ENCODE measurements at places on chromosomes 11 and 22. TPM values are rescaled to one million over a fixed set of nuclear protein-coding genes. Genes with fewer than 3 reads are reported as not detected.

- DNase-seq = no peak
Observed at GRCh38 chr11:59891781-59892181, 13.2 kb downstream of the OOSP3 start.

GRCh38 chr11:26806219-26806618, 84.4 kb upstream of the SLC5A12 start:
- no peak for DNase-seq

DNA sequence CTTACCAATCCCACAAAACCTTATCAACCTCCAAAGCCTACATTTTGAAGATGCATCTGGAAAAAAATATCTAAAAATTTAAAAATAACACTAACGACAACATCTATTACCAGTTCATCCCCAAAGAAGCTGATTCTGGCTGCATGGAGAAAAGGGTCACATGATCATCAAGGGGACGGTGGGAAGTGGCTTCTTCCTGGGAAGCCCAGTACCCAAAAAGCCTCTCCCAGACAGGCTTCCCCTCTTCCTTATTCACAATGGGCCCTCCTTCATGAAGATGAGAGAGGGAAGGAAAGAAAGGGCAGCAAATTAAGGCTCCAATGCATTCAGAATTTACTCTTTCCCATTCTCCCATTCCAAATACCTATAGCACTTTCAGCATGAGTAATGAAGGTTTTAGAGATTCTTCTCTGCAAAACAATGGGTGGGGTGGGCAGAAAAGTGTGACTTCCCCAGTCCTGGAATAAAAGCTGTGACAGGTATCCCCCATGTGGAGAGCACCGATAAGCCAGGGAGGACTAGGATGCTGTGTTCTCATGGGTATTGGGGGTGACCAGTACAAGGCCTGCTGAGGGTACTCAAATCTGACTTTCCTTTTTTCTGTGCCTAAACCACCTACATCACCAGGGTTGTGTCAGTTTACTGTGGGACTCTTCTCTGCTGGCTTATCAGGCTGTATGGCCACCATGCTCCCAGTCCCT, 88.2 kb downstream of the SIK3 start:
- no peak for DNase-seq

DNA sequence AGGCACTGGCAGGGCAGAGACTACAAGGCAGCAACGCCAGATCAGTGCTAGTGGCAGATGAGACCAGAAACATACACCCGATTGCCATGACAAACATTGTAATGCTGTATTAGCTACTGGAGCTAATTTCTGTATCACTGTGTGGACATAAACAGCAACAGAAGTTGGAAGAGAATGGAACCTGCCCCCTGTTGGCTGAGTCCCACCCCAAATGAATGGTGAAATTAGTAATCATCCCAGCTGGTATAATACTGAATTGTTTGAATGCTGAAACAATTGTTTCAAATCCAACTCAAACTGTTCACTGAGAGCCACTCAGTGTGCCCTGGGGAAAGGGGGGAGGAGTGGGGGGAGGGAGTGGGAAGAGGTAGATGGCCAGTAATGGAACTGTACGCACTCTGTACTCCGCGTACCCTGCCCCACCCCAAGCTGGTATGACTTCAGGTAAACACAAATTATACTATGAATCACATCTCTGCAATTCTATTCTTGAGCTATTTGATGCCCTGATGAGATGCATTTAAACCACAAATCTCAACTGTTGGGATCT, 11.2 kb upstream of the BIRC3 start:
- DNase-seq = peak; percentile 35

DNA sequence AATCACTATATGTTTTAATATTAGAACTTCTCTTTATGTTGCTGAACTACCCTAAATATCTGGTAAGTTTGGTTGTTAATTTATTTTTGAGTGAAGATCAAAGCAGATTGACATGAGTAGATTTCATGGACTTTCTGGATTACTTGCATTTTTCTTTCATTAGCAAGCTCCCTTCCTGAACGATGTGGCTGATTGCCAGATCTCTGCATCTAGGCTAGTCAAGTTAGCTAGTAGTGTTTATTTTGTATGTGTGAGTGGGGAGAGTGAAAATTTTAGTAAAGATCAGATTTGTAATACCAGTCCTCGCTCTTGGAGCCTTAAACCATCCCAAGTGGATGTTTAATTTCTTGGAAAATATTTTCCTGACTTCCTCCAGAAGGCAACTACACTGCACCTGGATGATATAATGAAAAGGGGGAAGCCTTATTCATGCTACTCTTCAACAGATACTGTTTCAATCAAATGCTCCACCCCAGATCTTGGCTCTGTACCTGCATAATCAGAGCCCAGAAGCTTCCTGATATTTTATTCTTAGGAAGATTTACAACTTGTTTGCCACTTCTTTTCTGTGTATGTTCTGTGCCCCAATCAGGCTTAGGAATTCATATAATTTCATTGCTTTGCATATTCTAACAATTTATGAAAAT, 143.2 kb upstream of the GRIA4 start:
- no peak for DNase-seq

GRCh38 chr11:22780952-22781593, 48.5 kb downstream of the SVIP start:
- DNase-seq = no peak

GRCh38 chr22:47002692-47003091, 240.2 kb downstream of the TBC1D22A start:
- no peak for DNase-seq

DNA sequence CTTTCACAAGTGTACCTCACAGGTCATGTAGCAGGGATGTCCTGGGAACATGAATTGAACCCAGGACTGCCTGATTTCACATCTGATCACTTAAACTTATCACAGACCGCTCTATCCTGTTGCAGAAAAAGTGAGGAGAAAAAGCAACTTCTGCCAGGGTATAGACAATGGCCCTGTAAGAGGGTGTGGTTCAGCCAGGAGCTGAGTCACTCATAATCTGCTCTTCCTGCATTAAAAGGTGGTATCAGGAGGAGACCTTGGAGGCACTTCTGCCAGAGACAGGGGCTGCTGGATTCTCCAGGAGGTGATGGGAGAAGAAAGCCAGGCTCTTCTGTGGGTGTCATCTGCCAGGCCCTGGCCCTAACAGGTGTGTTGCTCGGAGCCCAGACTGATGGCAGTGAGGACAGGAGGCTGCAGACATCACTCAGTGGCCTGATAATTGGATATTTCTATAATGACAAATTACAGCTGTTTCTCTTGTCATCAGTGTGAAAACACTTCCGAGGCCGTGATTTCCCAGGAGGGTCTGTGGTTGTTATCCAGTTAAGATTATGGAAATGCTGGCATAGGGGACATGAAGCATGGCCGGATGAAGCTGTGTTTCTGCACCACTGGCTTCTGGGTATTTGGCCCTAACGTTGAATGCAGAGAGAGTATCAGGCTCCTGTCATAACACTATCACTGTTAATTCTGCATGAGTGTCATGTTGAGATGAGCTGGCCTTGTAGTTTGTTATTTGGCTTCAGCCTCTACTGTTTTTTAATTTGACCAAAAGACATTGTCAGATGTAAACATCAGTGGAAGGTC, 125.1 kb upstream of the ZBED5 start:
- DNase-seq = no peak

Gene KCNK7
- total RNA-seq = 1.6 TPM

Gene OR2AG1
- not detected for total RNA-seq

Gene VEGFB
- 96.8 TPM for total RNA-seq

Gene SCGB1C1
- not detected for total RNA-seq

Measured in CD4-positive, alpha-beta memory T cell (primary cell).